Natural killer cell (primary cell): ENCODE measurements at places on chromosomes 12 and 14. TPM values are rescaled to one million over a fixed set of nuclear protein-coding genes. Genes with fewer than 3 reads are reported as not detected.

GRCh38 chr12:83052890-83053541 lies 366.3 kb downstream of the TMTC2 start:
- H3K4me1 ChIP-seq, result no peaks in the 10 kb centered on the region
- H3K4me3 ChIP-seq, result no peak overlapping the region
- DNase-seq, result no peak
- H3K36me3 ChIP-seq, result no peaks in the 10 kb centered on the region
- H3K27me3 ChIP-seq, result no peaks in the 10 kb centered on the region

GRCh38 chr12:1502379-1502720 lies 92.0 kb downstream of the FBXL14 start:
- no peak for DNase-seq
- H3K27ac ChIP-seq, result no peak overlapping the region
- H3K27me3 ChIP-seq, result no peaks in the 10 kb centered on the region
- peaks cover 9% of the 10 kb centered on the region for H3K4me1 ChIP-seq

DNA sequence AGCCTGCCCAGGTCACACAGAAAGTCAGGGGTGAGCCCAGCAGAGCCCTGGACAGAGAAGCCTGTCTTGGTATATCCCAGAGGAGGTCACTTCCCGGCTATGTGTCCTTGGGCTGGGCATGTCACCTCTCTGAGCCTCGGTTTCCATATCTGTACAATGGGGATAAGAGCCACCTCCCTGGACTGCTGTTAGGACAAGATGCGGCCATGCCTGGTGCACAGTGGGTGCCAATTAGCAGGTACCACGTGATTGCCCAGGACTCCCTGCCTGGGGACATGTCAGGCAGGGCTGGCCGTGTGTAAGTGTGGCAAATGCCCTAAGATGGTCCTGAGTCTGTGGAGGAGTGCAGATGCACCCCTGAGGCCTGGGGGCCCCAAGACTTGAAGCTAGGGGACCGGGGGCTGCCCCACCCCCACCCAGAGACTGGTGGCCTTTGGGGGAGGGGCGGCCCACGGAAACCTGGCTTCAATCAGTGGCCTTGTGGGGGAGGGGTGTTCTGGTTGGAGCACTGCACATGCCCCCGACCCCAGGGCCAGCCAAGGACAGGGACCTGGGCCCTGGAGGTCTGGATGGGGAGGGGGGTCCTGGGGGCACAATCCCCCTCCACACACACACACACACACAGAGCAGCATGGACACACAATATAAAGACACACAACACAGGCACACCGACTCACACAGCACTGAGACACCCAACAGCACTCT lies 878 bp downstream of the TMEM119 start:
- H3K36me3 ChIP-seq, result no peaks in the 10 kb centered on the region
- H3K27me3 ChIP-seq, result no peaks in the 10 kb centered on the region
- DNase-seq, result no peak

GRCh38 chr14:70838076-70838475 lies 28.8 kb upstream of the MAP3K9 start:
- no peaks in the 10 kb centered on the region for H3K27me3 ChIP-seq
- no peak overlapping the region for H3K4me3 ChIP-seq
- no peak overlapping the region for H3K27ac ChIP-seq
- no peak for DNase-seq
- no peaks in the 10 kb centered on the region for H3K4me1 ChIP-seq

DNA sequence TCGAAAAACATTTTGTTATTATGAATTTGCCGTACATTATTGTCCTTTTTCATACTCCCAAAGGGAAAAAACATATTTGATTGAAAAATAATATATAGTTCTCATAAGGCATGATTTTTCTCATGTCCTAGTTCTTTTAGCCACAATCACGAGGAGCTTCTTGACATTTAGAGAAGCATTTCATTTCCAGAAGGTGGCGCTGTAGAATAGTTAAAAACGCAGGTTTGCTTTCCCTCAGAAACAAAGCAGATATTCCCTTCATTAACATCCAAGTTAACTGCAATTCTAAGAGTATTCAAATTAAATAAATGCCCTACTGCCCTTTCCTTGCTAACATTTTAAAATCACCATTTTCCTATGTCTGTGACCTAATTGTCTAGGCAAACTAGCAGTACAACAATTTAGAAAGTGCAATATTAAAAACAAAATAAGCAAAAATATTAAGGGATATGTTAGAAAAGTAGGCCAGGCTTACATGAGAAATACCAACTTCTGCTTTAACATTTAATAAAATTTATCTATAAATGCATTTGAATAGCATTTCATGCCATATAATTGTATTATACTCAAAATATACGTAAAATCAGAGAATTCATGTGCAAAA lies 10.9 kb upstream of the PIK3C2G start:
- peak; percentile 10 for DNase-seq
- H3K4me1 ChIP-seq, result no peaks in the 10 kb centered on the region
- no peaks in the 10 kb centered on the region for H3K27me3 ChIP-seq
- H3K4me3 ChIP-seq, result no peak overlapping the region
- no peaks in the 10 kb centered on the region for H3K36me3 ChIP-seq

GRCh38 chr14:68694516-68695235 lies 98.2 kb downstream of the ZFP36L1 start:
- H3K4me3 ChIP-seq, result no peak overlapping the region
- H3K27ac ChIP-seq, result no peak overlapping the region
- no peaks in the 10 kb centered on the region for H3K27me3 ChIP-seq
- H3K4me1 ChIP-seq, result peaks cover 28% of the 10 kb centered on the region
- no peak for DNase-seq
- no peaks in the 10 kb centered on the region for H3K36me3 ChIP-seq

DNA sequence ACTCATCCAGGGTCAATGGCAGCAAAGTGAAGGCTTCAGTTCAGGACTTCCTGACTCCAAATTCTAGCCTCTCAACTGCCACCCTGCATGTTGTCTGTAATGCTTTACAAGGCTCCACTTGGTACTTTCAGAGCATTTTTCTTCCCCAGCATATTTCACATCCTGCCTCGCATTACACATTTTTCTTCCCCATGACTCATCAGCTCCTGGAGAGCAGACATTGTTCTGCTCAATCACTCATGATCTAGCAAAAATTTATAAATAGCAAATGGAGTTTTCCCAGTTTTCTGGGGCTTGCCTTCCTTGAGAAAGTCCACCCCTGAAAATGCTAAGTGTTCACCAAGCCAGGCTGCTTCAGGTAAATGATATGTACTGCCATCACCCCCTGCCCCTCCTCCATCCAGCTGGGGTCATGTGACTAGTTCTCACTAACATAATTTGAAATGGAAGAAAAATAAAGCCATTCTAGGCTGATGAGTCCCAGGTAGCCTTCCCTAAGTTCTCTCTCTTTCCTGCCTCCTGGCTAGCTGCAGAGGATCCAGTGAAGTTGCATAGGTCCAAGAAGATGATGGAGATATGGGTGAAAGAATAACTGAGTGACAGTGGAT lies 69.4 kb downstream of the ARMH4 start:
- no peaks in the 10 kb centered on the region for H3K36me3 ChIP-seq
- no peaks in the 10 kb centered on the region for H3K4me1 ChIP-seq
- DNase-seq, result no peak
- no peak overlapping the region for H3K4me3 ChIP-seq
- H3K27me3 ChIP-seq, result no peaks in the 10 kb centered on the region

- H3K4me3 ChIP-seq, result no peak overlapping the region
- H3K27ac ChIP-seq, result no peak overlapping the region
- peak; percentile 19 for DNase-seq
- H3K36me3 ChIP-seq, result no peaks in the 10 kb centered on the region
- no peaks in the 10 kb centered on the region for H3K4me1 ChIP-seq
- no peaks in the 10 kb centered on the region for H3K27me3 ChIP-seq
These were observed 69.6 kb downstream of the NT5DC3 start for GRCh38 chr12:103771466-103771865.

- no peaks in the 10 kb centered on the region for H3K4me1 ChIP-seq
- H3K36me3 ChIP-seq, result no peaks in the 10 kb centered on the region
- no peak overlapping the region for H3K4me3 ChIP-seq
These were observed 249.2 kb downstream of the PAWR start for GRCh38 chr12:79441534-79441933.

GRCh38 chr12:6950401-6950801 lies 755 bp upstream of the PTPN6 start:
- peaks cover 21% of the 10 kb centered on the region for H3K36me3 ChIP-seq
- peaks cover 89% of the 10 kb centered on the region for H3K4me1 ChIP-seq
- peak overlapping the region; percentile 93 for H3K4me3 ChIP-seq
- peak; percentile 68 for DNase-seq

- no peak overlapping the region for H3K27ac ChIP-seq
- no peaks in the 10 kb centered on the region for H3K36me3 ChIP-seq
- no peak overlapping the region for H3K4me3 ChIP-seq
- no peaks in the 10 kb centered on the region for H3K27me3 ChIP-seq
- no peak for DNase-seq
These were observed 95.2 kb upstream of the TMCC3 start for GRCh38 chr12:94745562-94745961.

GRCh38 chr12:46649433-46649832 lies 176.4 kb downstream of the SLC38A4 start:
- H3K4me1 ChIP-seq, result no peaks in the 10 kb centered on the region
- H3K27ac ChIP-seq, result peak overlapping the region; percentile 1
- no peaks in the 10 kb centered on the region for H3K36me3 ChIP-seq
- H3K4me3 ChIP-seq, result no peak overlapping the region
- DNase-seq, result no peak

DNA sequence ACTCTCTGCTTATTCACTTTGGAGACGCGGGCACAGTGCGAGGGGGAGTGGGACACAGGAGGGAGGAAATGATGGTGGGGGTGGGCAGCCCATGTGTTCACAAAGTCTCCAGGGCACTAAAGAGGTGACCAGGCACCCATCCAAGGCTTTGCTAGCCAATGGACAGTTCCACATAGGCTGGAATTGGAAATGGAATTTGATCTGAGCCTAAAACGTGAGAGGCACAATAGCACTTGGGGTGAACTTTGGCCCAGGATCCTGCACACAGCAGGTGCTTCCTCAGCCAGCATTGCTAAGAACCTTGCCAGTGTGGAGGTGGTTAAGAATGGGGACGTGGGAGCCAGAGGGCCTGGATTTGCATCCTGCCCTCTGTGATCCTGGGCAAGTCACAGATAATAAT lies 193.8 kb downstream of the CHST11 start:
- no peak for DNase-seq
- no peak overlapping the region for H3K4me3 ChIP-seq
- no peaks in the 10 kb centered on the region for H3K36me3 ChIP-seq

- no peaks in the 10 kb centered on the region for H3K36me3 ChIP-seq
- no peaks in the 10 kb centered on the region for H3K27me3 ChIP-seq
- H3K4me1 ChIP-seq, result no peaks in the 10 kb centered on the region
- peak; percentile 4 for DNase-seq
These were observed 1154.6 kb downstream of the GALC start for GRCh38 chr14:86838363-86838762.

DNA sequence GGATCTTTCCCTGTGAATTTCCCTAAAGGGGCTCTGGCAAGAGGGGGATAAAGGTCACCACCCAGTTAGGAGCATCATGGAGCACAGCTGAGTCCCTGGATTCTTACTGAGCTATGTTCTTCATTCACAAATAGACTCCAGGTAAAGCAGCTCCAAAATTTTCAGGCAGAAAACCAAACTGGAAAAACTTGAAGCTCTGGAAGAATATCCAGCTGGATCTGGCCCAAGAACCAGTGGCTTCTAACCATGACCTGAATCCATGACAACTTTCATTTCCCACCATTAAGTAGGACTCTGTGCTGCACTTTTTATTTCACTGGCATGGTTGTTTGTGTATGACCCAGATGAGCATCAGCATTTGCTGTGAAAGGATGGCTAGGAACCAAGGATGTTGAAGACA lies 180.4 kb upstream of the FKBP4 start:
- H3K4me3 ChIP-seq, result no peak overlapping the region
- no peak overlapping the region for H3K27ac ChIP-seq
- no peaks in the 10 kb centered on the region for H3K27me3 ChIP-seq
- no peaks in the 10 kb centered on the region for H3K36me3 ChIP-seq
- no peaks in the 10 kb centered on the region for H3K4me1 ChIP-seq

- DNase-seq, result no peak
- no peaks in the 10 kb centered on the region for H3K4me1 ChIP-seq
- no peak overlapping the region for H3K27ac ChIP-seq
These were observed 24.1 kb upstream of the NRDE2 start for GRCh38 chr14:90355540-90356518.

DNA sequence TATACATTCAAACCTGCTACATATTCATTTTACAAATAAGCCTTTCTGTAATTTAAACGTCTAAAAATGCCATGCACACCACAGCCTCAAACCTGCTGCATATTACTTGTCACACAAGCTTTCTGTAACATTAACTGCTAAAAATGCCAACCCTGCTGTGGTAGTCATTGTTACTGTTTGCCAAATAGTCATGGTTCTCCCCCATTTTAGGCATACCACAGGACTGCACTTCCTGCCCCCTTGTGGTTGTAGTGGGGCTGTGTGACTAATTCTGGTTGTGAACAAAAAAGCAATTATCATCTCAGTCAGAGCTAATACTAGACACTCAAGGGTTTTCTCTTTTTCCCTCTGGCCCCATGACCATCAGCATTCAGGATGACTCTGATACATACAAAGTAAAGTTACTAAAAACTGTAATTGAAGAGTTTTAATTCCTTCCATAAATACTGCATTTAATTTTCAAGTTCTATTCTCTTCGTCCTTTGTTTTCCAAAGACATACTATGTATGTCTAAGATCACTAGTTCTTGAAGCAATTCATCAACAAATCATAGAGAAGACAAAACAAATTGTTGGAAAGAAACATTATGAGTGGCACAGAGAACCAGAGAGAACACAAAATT lies 5.7 kb upstream of the SLC35F4 start:
- no peaks in the 10 kb centered on the region for H3K36me3 ChIP-seq
- no peaks in the 10 kb centered on the region for H3K4me1 ChIP-seq
- DNase-seq, result no peak
- H3K27me3 ChIP-seq, result peaks cover 2% of the 10 kb centered on the region
- no peak overlapping the region for H3K4me3 ChIP-seq
- H3K27ac ChIP-seq, result no peak overlapping the region

- H3K27me3 ChIP-seq, result no peaks in the 10 kb centered on the region
- H3K4me3 ChIP-seq, result no peak overlapping the region
- no peak for DNase-seq
- H3K4me1 ChIP-seq, result peaks cover under 1% of the 10 kb centered on the region
- H3K27ac ChIP-seq, result no peak overlapping the region
These were observed 36.6 kb downstream of the TC2N start for GRCh38 chr14:91830777-91831176.

Gene SLC6A15
- not detected for total RNA-seq

Gene TCL1B
- not detected for total RNA-seq

Gene TIGAR
- 7.4 TPM for total RNA-seq

Gene ADCY6
- 0.20 TPM for total RNA-seq

Gene KRT72
- 136 TPM for total RNA-seq

Gene DPPA3
- not detected for total RNA-seq

Gene RNASE2
- not detected for total RNA-seq

Gene LRIG3
- not detected for total RNA-seq

Gene LMNTD1
- total RNA-seq, result not detected
